Germinal center (tissue), 1 donor: ENCODE measurements at places on chromosomes 4 and X.

DNA sequence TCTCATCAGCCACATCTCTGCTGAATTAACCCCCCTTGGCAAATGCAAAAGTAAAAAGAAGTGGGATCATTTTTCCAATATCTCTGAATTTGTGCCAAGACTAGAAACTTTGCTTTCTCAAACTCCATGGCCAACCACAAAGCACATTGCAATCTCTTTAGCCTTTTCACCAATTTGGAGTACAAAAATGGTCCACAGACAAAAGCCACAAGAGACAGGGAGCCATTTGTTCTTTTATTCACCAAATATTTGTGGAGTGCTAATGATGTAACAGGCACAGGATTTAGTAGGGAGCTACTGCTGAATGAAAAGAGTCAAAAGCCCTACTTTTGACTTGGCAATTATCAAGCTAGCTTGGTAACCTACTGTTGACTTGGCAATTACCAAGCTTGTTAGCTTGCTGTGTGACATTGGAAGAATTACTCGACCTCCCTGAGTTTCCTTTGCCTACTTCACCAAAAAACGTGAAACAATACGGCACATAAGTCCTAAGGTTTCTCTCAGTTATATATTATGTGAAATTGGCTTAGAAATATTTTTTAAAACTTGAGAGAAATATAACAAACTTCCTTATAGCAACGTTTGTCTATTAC lies 97.1 kb upstream of the KLF3 start:
- no peak for DNase-seq

GRCh38 chr4:140408974-140409373 lies 18.5 kb downstream of the CLGN start:
- no peak for DNase-seq

- DNase-seq: no peak
These were observed 171.2 kb downstream of the AMELX start for GRCh38 chrX:11464380-11464779.

GRCh38 chrX:119073911-119074310 lies 1.1 kb downstream of the CT47C1 start:
- DNase-seq: no peak

- DNase-seq: no peak
These were observed 40.4 kb downstream of the CPEB2 start for GRCh38 chr4:15042529-15043167.

DNA sequence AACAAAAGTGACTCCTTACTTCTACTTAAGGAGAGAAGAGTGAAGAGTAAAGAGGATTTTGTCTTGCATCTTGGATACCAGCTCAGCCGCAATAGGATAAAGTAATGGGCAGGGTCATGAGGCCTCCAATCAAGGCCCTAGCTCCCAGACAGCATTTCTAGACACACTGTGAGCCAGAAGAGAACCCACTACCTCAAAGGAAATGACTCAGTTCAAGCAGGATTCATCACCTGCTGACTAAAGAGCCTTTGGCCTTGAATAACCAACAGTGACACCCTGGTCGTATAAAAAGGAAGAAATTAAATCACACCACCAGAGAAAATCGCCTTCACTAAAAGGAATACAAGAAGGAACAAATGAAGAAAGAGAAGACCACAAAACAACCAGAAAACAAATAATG lies 416.1 kb downstream of the PCDH18 start:
- no peak for DNase-seq

DNA sequence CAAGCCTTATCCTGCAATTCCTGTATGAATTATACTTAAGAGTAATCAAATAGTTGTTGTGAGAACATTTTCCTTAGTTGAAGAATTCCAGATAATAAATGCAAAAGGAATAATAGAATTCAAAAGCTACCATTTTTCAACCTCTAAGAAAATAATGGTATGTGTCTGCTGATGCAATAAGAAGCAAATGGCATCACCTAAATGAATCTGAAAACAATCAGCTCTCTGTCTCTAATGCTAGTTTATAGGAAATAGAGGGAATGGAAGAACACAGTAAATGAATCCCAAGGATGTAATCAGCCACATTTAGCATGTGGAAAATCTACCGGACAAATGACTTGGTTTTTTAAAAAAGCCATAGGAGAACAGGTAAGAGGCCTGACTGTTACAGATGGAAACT lies 115.1 kb downstream of the DCHS2 start:
- DNase-seq: no peak

DNA sequence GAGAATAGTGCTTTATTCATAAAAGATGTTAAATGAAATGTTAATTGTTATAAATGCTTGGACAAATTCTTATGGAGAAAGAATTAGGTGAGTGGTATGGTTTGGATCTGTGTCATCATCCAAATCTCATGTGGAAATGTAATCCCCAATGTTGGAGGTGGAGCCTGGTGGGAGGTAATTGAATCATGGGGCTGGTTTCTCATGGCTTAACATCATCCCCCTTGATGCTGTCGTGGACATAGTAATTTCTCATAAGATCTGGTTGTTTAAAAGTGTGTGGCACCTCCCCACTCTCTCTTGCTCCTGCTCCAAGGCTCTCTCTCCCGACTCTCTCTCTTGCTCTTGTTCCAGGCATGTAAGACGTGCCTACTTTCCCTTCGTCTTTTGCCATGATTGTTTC lies 22.5 kb downstream of the GYPE start:
- no peak for DNase-seq

DNA sequence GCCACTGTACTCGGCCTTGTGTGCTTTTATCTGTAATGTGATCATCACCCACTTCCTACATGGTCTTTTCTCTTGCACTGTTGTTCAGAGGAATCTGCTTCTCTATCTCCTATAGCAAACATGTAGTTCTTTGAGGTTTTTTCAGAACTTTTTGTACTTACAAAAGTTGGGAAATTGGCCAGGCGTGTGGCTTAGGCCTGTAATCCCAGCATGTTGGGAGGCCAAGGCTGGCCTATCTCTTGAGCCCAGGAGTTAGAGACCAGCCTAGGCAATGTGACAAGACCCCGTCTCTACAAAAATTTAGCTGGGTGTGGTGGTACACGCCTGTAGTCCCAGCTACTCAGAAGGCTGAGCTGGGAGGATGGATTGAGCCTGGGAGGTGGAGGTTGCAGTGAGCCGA lies 30.4 kb downstream of the TAF1 start:
- DNase-seq: no peak

- peak; percentile 57 for DNase-seq
These were observed 692 bp downstream of the FAM241A start for GRCh38 chr4:112145790-112146501.

DNA sequence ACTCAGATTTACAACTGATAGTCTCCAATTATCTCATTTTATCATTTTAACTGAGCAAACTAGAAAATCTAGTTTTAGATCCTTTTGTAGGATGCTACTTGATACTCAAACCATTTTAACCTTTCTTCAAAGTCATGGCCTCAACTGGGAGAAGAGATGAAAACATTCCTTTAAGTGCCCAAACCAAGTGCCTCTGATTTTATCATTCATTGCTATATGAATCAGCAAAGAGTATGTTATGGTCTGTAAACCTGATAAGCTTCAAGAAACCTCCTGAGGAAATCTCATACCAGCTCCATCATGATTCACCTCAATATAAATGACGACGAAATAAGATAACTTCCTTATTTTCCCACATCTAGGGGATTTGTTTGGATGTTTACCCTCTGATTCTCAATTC lies 119.9 kb downstream of the FAM13A start:
- no peak for DNase-seq

GRCh38 chrX:68644861-68645260 lies 2.6 kb upstream of the STARD8 start:
- no peak for DNase-seq

- DNase-seq: no peak
These were observed 120.3 kb downstream of the EFHC2 start for GRCh38 chrX:44223150-44223549.

GRCh38 chrX:106023947-106024346 lies 14.6 kb downstream of the SERPINA7 start:
- no peak for DNase-seq

GRCh38 chr4:177159600-177159999 lies 150.1 kb upstream of the NEIL3 start:
- no peak for DNase-seq

DNA sequence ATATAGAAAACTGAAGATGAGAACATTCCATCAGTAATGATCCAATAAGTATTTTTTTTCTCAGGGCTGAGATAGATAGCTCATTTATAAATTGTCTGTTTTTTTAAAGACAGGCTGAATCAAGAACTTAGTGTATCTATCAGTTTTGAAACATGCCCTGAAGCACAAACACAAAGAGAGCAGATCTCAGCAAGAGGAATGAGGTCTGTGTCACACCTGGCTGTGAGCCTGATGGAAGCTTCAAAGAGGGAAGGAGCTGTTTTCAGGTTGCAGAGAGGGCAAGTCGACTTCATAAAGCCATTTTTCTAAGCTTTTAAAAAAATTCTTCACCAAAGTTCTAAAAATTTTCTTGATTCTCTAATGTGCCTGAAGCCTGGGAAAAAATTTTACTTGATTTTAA lies 434.9 kb downstream of the PDGFC start:
- DNase-seq: no peak

DNA sequence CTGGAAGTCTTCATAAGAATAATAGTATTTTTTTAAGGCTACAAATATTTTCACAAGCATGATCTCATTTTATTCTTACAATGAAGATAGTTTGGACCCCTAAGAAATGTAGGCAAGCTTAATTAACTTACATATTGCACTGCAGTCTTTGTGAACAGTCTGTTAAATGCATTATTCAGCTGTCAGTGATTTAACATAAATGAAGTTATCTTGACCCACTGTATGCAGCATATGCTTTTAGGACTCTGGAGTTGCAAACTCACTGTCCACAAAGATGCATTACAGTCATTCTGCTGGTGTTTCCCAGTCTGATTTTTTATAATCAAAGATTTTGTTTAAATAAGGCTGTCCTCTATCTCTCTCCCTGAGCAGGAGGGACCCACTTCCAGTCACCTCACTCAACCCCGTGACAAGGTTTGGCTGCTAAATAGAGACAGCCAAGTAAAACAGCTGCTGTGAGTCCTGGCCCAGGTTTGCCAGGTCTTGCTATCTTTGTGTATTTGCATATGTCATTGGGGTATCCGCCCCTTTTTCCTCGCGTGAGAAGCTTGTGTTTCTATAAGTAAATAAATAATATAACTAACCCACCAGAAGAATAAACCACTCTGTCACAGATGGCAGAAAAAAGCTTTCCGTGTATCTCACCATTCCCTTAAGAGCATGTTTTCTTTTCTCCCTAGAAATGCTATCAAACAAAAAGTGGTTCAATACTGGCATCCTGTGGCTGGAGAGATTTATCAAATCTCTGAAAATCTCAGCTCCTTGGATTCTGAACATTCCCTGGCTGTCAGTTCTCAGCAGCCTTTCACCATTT lies 67.0 kb downstream of the SLC7A11 start:
- DNase-seq: no peak

- DNase-seq: peak; percentile 87
These were observed at the start of gene MFAP3L for GRCh38 chr4:170026253-170027021. Gene MFAP3L, minus strand, starts transcription at chr4:170026395. Its CDS starts 20,518 bp downstream, at chr4:170005877.

DNA sequence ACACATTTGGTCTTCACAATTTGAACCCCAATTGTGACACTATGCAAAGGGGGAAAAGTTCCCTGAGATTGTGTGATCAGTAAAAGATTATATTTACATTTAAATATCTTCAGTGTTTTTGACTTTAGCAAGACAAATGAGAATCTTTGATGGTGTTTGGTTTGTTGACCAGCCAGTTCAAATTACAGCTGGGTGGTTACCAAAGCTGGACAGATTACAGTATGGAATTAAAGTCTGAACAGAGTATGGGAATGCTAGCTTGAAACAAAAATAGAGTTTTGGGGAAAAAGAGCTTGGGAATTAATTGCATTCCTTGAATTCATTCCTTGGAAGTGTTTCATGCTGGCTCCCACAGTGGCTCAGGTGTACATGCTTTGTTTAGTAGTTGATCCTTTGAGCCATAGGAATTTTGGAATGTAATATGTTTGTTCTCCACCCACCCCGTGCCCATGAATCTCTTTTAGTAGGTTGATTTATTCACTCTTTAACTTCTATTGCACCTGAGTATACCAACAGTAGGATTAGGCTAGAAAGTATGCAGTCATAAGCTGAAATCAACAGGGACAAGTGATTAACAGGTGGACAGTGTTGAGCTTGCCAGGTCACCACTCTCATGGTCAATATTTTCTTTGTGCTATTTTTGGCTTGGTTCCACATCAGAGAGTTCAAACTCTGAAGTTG lies 81.1 kb upstream of the HELT start:
- no peak for DNase-seq

GRCh38 chr4:5866841-5867813 lies 25.8 kb downstream of the CRMP1 start:
- DNase-seq: no peak

DNA sequence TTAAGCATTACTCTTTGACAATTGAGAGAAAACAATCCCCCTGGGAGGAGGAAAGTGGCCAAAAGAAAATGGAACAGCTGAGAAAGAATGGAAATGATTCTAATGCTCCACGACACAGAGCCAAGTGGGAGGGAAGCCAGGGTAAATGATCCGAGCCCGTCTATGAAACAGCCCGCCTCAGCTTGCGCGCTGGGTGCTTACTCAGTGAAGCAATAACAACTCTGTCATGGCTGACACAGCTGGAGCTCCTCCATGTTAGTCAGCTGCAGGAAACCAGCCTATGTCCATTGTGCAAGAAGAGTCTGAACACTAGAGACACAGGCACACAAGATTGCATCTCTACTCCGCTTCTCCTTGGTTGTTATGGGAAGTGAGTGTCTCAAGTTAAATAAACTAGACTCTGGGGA lies 19.3 kb downstream of the NOA1 start:
- DNase-seq: no peak

- no peak for DNase-seq
These were observed 19.1 kb upstream of the XK start for GRCh38 chrX:37666516-37666915.

GRCh38 chr4:185358959-185359358 lies 36.8 kb downstream of the LRP2BP start:
- no peak for DNase-seq

- no peak for DNase-seq
These were observed 168.4 kb downstream of the KCNIP4 start for GRCh38 chr4:21780148-21780547.

- no peak for DNase-seq
These were observed 20.6 kb upstream of the PPP2R2C start for GRCh38 chr4:6492861-6493657.

DNA sequence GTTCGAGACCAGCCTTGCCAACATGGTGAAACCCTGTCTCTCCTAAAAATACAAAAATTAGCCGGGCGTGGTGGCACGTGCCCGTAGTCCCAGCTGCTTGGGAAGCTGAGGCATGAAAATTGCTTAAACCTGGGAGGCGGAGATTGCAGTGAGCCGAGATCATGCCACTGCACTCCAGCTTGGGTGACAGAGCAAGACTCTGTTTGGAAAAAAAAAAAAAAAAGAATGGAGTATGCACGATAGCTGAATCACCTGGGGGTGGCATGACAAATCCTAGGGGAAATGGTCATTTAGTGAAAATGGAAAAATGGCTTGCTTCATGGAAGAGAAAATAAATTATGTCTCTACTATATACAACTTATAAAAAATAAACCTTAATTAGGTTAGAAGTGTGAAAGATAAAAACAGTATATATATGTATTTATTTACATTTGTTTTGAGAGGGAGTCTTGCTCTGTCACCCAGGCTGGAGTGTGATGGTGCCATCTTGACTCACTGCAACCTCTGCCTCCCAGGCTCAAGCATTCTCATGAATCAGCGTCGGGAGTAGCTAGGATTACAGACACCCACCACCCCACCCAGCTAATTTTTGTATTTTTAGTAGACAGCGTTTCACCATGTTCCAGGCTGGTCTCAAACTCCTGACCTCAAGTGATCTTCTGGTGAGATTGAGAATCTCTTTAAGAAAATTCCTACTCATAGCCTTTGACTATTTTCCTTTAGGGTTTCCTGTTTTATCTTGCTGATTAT lies 19.3 kb upstream of the ING2 start:
- DNase-seq: no peak
